ENCODE measurements at places on chromosomes 2 and 18. TPM values are rescaled to one million over a fixed set of nuclear protein-coding genes. Genes with fewer than 3 reads are reported as not detected.

Gene RND3
- 99.1 TPM for total RNA-seq

Gene STARD6
- not detected for total RNA-seq

Gene SLC1A4
- 8.4 TPM for total RNA-seq

Gene DSEL
- total RNA-seq: 2.5 TPM

Gene DNAJC5G
- not detected for total RNA-seq

Gene DSG2
- total RNA-seq: 66.0 TPM

Gene SERPINB3
- total RNA-seq: not detected

Gene DTNA
- total RNA-seq: not detected

Gene UGT1A3
- total RNA-seq: 67.1 TPM

Gene CCDC148
- total RNA-seq: 1.8 TPM

Gene MERTK
- total RNA-seq: 3.4 TPM

Gene RUFY4
- total RNA-seq: not detected

Gene FMNL2
- 29.0 TPM for total RNA-seq

Gene ABCG5
- not detected for total RNA-seq

Gene THUMPD2
- 7.9 TPM for total RNA-seq

Gene ANKRD62
- 0.20 TPM for total RNA-seq

Gene EGR4
- total RNA-seq: not detected

Gene TMEM200C
- total RNA-seq: not detected

Gene TUBB8B
- total RNA-seq: not detected

Gene RPE
- 63.7 TPM for total RNA-seq

Gene ALPG
- 1.2 TPM for total RNA-seq

Gene CRACDL
- 29.6 TPM for total RNA-seq

Gene ATOH8
- 0.25 TPM for total RNA-seq

Gene TLX2
- 3.8 TPM for total RNA-seq

Gene MOCOS
- total RNA-seq: 30.4 TPM

Gene PAX3
- total RNA-seq: not detected

Gene FTCDNL1
- total RNA-seq: 5.2 TPM

Gene KCNF1
- 1.0 TPM for total RNA-seq

Gene PRSS56
- total RNA-seq: not detected

Gene REG1B
- not detected for total RNA-seq

Gene KIF1A
- not detected for total RNA-seq

Gene GPR55
- total RNA-seq: not detected

Gene HOXD12
- not detected for total RNA-seq

Gene STPG4
- total RNA-seq: 6.5 TPM

Gene AGXT
- total RNA-seq: not detected

Gene CDK15
- total RNA-seq: not detected

Gene FASTKD1
- total RNA-seq: 19.2 TPM

Gene ZSWIM2
- not detected for total RNA-seq

Gene SLC14A1
- not detected for total RNA-seq

Gene VIT
- not detected for total RNA-seq

Gene RTN4
- total RNA-seq: 343 TPM

Gene ACVR1C
- 0.04 TPM for total RNA-seq

Gene KIAA2012
- not detected for total RNA-seq

Gene FAM168B
- 79.6 TPM for total RNA-seq

Gene ZNF804A
- not detected for total RNA-seq

Gene ANKRD53
- not detected for total RNA-seq

Gene COL4A4
- total RNA-seq: 6.0 TPM

Gene ACMSD
- not detected for total RNA-seq

Gene DAW1
- total RNA-seq: 1.8 TPM

Gene ANKRD39
- total RNA-seq: 19.0 TPM

Gene DHRS9
- not detected for total RNA-seq

Gene MAT2A
- 169 TPM for total RNA-seq

Gene FLACC1
- total RNA-seq: 0.75 TPM

Gene TSN
- total RNA-seq: 70.4 TPM

Gene SERPINB13
- total RNA-seq: not detected
